Occipital lobe (tissue), 3 donors: ENCODE measurements at places on chromosomes 12 and 14.

DNA sequence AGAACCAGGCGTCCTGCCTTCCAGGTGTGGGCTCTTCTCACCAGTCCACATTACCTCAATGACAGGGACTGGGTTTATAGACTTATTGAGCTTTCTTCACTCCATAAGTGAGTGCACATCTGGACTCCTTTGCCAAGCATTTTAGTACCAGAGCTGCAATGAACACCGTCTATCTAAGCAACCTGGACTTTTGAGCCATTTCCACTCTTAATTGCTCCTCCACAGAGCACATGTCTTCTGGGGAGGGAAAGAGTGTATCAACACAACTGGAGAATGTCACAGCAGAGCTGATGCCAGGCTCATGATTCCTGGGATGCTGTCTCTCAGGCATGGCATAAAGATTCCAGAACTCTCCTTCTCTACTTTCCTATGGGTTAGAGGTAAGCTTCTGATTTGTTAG lies 43.0 kb upstream of the BDKRB2 start:
- no peak for DNase-seq

GRCh38 chr12:23066095-23066494 lies 441.1 kb downstream of the ETNK1 start:
- DNase-seq, result no peak

DNA sequence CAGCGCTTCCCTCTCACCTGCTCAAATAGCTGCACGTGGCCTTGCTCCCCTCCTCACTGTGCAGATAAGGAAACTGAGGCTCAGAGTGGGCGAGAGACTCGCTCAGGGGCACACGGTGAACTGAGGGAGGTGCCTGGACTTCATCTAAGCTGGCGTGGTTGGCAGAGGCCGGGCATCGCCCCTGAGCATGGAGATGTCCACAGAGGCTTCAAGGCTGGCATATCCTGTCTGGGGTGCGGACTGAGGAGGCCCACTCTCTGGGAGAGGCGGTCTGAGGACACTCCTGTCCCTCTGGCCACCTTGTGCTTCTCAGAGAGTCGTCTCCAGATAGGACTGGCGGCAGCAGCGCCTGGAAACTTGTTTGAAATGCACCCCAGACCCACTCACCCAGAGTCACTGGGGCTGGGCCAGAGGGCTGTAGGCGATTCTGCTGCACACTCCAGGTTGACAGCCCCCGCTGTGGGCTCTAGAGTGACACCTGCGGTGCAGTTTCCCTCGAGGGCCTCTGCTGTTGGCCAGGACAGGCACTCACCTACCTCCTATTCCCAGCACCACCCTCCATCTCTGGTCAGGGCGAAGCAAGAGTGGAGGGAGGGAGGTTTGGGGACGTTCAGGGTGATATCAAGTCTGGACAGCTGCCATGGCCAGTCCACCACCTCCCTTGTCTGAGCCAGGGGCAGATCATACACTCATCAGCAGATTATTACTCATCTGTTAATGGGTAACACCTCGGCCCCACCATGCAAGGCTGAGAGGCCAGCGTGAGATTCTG lies 11.2 kb upstream of the LBHD2 start:
- DNase-seq, result no peak

DNA sequence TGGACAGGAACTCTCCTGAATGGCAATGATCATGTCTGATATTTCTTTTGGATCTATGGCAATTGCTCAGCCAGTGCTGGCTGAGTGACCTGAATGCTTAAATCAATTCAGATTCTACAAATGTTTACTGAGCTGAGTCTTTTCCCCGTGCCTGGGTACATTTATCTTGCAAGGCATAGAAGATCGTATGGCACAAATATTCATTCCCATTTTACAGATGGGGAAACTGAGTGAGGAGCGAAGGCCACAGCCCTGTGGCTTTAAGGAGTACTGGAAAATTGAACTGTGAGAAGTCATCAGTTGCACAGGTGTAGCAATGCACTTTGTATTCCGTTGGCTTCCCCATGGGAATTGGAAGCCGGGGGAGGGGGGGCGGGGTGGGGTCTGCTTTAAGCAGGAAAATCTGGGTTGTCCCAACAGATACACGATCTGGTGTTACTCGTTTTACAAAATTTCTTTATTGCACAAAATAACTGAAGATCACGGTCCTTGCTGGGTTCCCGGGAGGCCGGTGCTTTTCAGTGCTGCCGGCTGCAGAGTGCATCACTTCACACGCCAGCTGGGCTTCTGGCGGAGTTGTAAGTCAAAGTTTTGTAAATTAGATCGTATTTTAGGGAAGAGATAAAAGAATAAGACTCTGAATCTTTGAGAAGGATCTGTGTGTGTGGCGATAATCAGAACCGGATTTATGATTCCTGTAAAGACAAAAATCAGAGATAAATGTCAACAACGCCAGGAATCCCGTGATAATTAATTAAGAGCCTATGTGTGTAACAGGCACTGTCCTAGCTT lies 75.0 kb upstream of the MAP1LC3B2 start:
- DNase-seq, result no peak

- DNase-seq, result no peak
Observed at GRCh38 chr14:99351166-99352007, 79.4 kb upstream of the BCL11B start.

DNA sequence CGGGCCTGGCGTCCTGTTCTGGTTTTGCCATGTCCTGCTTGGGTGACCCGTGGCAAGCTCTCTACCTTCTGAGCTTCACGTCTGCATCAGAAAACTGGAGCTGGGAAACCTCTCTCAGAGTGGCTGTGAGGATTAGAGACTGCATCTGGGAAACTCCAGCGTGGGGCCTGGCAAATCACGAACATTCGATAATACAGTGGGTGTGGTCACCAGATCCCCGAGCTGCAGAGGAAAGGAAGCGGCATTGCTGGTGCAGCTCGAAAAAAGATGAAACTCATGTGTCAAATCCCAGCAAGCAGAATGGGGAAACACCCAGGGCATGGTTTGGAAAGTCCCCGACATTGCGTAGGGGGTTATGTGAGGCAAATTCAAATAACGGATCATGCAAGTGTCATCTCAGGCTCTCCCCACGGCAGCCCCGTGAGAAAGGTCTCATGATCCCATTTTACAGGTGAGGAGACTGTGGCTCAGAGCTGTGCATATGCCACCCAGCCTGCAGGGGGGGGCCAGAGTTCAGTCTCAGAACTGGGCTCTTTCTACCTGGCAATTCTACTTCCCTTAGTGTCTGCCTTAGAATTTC lies 98.1 kb upstream of the VRK1 start:
- DNase-seq, result no peak

- DNase-seq, result no peak
Observed at GRCh38 chr12:105064564-105065178, 19.6 kb downstream of the ALDH1L2 start.

DNA sequence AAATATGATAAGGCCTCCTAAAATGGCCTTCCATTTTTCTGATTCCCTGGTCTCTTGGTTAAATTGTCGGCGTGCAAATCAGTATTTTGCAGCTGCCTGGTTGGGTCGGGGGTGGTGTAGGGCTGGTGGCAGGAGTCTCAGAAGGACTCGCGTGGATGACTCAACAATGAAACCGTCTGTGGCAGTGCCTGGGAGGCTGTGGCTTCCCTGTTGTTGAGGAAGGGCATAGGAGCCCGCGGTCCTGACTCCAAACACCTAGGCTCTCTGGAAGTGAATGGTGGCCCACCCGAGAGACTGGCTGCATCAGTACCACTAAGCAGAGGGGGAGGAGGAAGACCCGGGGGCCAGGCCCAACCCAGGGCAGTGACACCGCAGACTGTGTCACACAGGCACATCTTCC lies 207.9 kb downstream of the TTC7B start:
- DNase-seq, result no peak

DNA sequence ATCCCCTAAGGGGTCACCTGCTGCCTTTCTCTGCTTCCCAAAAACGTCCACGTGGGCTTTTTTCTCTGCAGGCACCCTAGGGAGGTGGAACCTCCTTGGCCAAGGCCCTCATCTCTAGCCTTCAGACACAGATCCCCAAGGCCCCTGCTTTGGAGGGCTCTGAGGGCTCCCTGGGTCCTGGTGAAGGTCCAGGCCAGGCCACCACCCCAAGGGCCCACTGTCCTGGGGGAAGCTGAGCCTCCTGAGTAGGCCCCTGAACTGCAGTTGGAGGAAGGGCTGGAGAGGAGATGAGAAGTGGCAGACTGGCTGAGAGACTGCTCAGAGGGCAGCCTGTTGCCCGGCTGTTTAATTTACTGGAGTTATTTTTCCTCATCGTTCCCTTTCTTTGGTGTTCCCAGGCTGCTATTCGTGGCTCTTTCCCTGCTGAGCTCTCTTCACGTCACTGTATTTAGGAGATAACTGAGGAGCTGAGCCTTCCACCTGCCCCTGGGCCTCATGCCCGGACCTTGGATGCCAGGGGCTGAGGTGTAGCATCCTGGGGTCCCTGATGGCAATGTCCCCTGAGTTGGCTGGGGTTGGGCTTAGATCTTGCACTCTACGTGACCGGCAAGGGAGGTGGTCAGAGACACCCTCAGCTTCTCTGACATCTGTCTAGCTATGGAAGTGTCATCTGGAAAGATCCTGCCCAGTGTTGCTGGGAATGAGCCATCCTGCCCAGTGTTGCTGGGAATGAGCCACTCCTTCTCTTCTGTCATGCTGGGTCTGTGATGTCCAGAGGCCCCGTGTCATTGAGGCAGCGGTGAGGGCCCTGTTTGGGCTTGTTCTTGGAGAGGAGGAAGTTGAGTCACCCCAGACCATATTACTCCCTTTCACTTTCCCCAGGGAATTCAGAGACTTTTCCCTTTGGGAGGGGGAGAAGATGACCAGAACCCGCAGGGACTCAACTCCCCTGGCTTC lies 139.8 kb downstream of the TSPAN9 start:
- DNase-seq, result no peak

- no peak for DNase-seq
Observed at GRCh38 chr12:116718655-116719454, 19.0 kb downstream of the SPRING1 start.

DNA sequence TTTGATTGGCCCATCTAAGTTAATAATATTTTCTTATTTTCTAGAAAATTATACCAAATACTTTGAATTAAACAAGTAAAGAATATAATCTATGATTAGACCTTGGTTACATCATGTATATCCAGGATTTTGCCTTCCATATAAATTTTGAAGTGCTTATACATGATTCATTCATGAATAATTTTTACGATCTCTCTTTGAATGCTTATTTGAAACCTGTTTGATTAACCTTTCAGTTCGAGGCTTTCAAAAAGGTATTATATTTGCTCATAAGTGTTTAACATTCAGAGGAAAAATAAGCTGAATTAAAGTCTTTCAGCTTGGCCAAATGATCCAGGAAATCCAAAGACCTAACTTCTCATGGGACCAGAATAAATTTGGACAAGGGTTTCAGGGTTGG lies 495.2 kb upstream of the GARIN6 start:
- no peak for DNase-seq

DNA sequence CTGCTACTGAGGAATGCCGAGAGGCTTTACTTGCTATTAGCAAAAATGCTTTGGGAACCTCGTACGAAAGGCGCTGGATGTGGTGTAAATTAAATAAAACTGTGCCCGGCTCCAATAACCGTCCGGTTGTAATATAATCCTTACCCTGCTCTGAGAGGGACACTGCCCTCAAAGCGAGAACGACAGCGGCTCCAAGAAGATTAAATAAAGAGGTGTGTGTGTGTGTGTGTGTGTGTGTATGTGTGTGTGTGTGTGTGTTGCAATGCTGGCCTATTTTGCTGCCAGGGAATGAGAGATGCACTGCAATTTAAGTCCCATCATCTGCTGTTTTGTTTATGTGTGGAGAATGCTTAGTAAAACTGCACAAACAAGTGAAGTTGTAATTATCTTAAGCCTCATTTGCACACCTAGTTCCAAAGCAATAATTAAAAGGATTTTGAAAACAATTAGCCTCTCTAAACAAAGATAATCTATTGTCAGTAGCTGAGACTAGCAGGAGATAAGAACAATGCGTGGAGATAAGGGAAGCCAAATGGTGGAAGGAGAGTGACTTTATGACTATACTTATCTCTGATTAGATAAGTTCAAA lies 1.2 kb upstream of the SIX1 start:
- no peak for DNase-seq
